ENCODE measurements at places on chromosomes 5 and 9. TPM values are rescaled to one million over a fixed set of nuclear protein-coding genes. Genes with fewer than 3 reads are reported as not detected.

Gene EPB41L4A
- total RNA-seq: 49.6 TPM

Gene RALGDS
- total RNA-seq: 37.5 TPM

GRCh38 chr5:139167952-139168720 lies 30.0 kb downstream of the SIL1 start:
- DNase-seq: no peak

DNA sequence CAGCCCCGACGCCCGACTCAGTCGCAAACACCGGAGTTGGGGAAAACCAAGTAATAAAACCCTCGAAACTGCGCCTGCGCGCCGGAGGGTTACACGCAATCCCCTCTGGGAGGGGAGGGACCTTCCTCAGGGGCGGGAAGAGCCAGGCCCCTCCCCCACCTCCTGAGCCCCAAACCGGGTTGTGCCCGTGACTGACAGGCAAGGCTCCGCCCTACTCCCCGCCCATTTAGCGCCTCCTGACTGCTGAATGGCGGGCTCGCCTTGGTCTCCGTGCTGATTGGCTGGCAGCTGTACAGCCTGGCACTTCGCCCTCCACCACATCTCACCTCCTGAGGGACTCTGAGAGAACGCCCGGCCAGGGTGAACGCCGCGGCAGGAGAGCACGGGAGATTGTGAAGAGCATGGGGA lies at the start of gene PRDM9:
Gene PRDM9 (plus strand): TSS at position 332 of the 408 bp plus-strand sequence. CDS start 1,425 bp downstream, outside the sequence.
- no peak for DNase-seq

- no peak for DNase-seq
Observed at GRCh38 chr5:56195016-56195415, 38.1 kb downstream of the ANKRD55 start.

Gene CER1
- total RNA-seq: not detected

- no peak for DNase-seq
Observed at GRCh38 chr9:78539904-78540303, 243.0 kb downstream of the PSAT1 start.

DNA sequence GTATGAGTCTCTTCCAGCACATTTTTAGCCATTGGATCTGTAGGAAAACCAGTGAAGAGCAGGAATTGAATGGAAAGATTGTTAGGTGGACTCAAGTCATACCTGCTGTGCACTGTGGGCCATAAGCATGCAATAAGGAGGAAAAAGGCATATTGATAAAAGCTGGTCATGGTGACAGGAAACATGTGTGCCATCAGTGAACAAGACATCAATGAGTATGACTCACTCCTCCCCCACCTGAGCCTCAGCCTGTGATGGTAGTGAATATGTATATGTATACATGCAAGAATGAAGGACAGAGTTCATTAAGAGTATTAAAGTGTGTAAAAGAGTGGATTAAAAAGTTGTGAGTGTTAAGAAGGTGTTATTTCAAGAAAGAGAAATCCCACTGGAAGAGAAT lies 164.5 kb downstream of the TMEM38B start:
- DNase-seq: no peak

DNA sequence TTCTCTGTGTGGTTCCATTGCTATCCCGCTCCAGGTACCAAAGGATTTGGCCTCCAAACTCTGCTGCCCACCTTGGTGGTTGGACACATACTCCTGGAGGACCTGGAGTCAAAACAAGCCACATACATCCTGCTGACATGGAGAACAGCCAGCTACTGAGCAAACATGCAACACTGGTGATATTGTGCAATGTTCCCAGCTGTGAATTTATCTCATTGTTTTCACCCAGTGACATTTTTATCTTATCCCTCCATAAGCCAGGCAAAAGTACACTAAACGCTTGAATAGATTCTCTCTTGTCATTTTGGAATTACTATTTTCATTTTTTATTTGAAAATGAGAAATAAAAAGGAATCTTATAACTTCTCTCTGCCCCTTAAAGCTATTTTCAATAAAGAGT lies 11.1 kb upstream of the CTSL start:
- DNase-seq: peak; percentile 96

- DNase-seq: no peak
Observed at GRCh38 chr5:116488356-116489041, 86.1 kb downstream of the SEMA6A start.

- DNase-seq: peak; percentile 41
Observed at GRCh38 chr9:87535817-87536539, 38.3 kb downstream of the DAPK1 start.

DNA sequence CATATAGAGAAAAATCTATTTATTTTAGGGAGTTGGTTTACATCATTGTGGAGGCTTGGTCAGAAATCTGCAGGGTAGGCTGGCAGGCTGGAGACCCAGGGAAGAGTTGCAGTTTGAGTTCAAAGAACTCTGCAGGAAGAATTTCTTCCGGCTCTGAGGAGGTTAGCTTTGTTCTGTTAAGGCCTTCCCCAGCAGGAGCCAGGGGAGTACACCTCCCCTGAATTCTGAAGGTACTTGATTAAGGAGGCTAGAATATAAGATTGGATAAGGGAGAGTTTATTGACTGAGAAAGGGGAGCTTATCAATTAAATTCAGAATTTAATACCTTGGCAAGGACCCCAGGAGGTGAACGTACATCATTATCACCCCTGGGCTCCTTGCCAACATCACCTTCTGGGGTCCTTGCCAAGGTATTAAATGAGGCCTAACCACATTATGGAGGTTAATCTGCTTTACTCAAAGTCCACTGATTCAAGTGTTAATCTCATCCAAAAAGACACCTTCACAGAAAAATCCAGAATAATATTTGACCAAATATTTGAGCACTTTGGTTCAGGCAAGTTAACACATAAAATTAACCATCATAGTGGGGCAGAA lies 351.7 kb downstream of the CWC27 start:
- DNase-seq: no peak

DNA sequence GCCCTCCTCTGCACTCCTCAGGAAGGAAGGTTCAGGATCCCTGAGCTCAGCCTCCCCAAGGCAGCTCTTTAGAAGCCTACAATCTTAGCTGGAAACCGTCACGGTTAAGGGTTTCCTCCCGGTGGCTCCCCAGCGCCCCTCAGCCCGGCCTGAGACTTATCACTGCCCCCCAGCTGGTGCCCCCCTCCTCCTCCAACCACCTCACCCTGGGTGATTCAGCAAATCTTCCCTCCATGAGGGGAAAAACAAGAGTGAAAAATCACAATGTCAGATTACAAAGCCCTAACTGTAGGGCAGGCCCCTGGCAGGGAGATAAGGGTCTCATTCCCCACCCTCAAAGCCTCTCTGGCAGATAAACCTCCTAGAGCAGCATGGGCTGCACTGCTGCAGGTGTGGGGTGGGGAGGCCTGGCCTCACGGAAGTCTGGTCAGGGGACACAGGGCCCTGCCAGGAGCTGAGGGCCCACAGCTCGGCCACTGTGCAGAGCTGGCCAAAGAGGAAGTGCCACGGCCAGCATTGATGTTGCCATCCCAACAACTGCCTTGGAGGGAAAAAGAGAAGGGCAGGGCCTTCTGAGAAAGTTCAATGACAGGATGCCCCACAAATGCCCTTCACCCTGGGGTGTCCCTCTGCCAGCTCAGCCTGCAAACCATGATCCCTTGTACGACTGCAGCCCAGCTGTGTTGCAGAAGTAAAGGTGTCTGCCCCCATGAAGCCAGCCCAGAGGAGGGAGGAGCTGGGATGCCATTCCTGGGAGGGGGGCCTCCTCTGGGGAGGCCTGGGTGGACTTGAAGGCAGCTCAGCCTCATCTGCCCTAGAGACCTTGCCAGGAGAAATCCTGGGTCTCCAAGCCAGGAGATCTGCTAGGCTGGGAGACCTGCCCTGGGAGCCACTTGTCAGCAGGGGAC lies 25.9 kb downstream of the GFI1B start:
- no peak for DNase-seq

GRCh38 chr5:150347451-150347850 lies 10.0 kb upstream of the TCOF1 start:
- DNase-seq: no peak

GRCh38 chr5:74342948-74343682 lies 297.4 kb downstream of the ENC1 start:
- DNase-seq: no peak

Gene HTR1A
- not detected for total RNA-seq

DNA sequence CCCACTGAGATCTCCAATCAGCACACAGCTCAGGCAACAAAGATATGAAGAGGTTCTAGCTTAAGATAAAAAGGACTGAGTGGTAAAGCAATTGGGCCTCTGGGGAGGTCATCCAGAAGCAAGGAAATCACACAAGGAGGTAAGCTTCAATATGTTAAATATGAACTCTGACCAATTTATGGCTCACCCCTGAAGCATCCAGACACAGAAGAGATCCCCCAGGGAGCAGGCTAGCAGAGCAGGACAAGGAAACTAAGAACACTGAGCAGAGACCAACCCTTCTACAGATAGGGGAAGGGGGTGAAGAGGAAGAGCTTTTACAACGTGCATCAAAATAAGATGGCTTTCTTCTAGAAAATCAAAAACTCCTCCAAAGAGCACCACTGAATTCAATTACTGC lies 616.2 kb downstream of the DNAH5 start:
- DNase-seq: no peak

Gene FRRS1L
- not detected for total RNA-seq

DNA sequence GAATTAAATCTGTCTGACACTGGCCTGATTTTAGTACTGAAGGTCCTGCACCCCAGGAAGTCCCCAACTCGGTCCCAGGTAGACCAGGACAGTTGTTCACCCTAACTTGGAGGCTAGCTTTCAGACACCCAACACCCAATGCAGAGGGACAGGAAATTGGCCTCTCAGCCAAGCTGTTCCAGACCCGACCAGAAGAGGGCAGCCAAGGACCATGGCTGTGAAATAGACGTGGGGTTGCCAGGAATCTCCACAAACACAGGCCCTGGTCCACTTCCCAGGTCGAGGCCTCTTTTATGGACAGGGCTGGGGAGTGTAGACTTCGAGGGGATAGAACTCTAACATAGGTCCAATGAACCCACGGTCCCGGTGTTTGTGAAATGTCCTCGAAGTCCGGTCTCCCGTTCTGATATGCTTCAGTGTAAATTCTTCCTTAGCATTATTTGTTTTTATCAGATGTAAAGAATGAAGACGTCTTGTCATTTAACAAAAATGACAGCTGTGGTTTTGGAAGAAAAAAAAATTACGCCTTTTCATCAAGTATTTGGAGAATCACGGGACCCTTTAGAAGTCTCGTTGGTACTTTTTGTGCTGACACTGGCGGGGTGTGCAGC lies 260.3 kb upstream of the ADAMTS16 start:
- DNase-seq: peak; percentile 80

Gene THBS4
- total RNA-seq: 0.20 TPM

GRCh38 chr5:68252673-68253623 lies 37.4 kb downstream of the PIK3R1 start:
- peak; percentile 81 for DNase-seq

Gene PTGS1
- 1.4 TPM for total RNA-seq

Gene RNF183
- not detected for total RNA-seq

Gene MEIKIN
- not detected for total RNA-seq

Gene PHF24
- total RNA-seq: not detected

All from lung microvascular endothelial cell (primary cell).